GM12864 (cell line): ENCODE measurements at places on chromosomes 3 and 15.

GRCh38 chr15:48978638-48979037 lies 14.9 kb upstream of the SHC4 start:
- DNase-seq: no peak

DNA sequence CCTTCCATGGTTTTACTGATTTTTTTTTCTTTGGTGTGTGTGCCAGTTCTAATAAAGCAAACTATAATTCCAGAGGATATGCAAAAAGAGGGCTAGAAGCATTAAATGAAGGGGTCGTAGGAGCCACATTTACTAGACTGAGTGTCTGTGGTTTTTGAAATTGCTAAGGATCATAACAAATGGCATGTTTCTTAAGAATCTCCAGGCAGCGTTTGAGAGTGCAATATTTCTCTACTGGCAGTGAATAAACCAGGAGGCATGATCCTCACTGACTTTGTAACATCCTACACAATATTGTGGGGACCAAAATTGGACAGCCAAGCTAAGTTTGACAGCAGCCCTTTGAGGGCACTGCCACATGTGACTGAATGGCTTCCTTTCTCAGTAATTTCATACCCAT lies 115.9 kb upstream of the CCNL1 start:
- DNase-seq: no peak

DNA sequence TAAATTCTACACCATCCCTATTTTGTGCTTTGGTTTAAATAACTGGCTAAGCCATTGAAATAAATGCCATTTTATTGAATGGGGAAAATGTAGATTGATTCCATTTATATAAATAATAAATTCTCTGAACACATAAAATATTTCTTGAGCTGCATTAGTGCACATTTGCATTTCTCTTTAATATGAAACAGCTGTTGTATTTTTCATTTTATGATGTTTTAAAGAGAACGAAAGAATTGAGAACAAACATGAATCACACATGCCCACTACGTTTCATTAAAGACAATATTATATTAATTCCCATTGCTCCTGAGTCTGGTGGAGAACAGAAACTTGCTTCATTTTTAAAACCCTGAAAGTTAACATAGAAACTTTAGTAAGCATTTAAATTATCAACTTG lies 235.7 kb upstream of the CFAP20DC start:
- DNase-seq: no peak

DNA sequence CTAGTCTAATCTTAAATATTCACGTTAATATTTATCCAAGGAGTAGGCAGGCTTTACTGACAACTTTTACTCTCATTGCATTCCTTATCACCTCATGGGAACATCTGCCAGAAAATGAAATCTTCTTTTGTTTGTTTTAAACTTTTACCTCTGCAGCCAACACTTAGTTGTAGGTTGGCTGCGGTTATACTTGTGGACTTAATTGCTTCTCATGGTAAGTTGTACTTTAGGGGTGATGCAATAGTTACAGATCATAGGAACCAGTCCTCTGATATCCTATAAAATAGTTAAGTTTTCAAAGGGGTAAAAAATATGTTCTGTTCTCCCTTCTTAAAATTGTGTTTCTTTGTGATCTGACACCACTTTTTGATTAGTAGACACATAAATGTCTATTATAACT lies 321.9 kb downstream of the ZPLD1 start:
- DNase-seq: no peak

- no peak for DNase-seq
Observed at GRCh38 chr3:57227930-57228751, 612 bp downstream of the APPL1 start.

DNA sequence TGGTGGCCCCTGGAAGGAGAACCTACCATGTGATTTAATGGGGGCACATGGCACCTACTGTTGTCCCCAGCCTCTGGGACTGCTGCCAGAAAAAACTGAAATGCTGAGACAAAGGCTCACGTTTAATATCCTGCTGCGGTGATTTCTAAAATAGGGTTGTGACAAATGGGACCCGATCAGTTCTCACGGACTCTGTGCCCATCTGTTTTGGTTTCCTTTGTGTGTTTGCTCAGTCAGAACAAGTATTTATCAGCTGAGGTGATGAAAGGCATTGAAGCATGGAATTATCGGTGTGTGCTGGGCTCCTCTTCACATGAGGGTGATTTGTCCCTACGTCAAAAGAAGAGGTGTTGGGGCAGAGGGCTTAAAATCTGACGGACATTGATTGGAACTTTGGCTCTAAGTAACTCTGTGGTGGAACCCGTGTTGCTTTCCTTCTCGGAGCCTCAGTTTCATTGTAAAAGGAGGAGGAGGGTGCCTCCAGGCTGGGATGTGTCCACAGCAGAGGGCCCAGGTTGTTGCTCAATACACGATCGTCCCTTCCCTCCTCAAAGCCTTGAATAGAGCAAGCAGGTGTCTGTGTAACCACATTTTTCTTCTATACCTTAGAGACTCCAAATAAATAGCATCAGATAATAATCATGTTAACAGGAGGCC lies 283.3 kb upstream of the RGMA start:
- no peak for DNase-seq

- DNase-seq: no peak
Observed at GRCh38 chr3:159114582-159114981, 312.7 kb downstream of the MFSD1 start.

DNA sequence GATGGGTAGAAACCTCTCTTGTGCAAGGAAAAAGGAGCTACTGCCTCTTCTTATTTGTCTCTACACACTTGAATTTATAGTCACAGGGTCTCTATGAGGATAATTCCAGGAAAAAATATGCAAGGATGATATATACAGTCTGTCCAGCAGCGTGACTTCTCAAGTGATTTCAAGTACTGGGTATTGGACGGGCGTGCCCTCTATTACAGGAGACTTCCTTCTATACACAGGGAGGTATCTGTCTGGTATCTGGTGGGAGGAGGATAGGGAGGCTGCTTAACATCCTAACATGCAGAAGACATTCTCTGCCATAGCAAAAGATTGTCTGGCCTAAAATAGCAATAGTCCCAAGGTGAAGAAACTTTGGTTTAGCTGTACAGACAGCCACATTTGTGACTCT lies 146.1 kb downstream of the TPRG1 start:
- no peak for DNase-seq

- DNase-seq: no peak
Observed at GRCh38 chr3:3665961-3666640, 133.1 kb upstream of the LRRN1 start.

- DNase-seq: no peak
Observed at GRCh38 chr15:60949039-60949977, 279.8 kb downstream of the RORA start.

DNA sequence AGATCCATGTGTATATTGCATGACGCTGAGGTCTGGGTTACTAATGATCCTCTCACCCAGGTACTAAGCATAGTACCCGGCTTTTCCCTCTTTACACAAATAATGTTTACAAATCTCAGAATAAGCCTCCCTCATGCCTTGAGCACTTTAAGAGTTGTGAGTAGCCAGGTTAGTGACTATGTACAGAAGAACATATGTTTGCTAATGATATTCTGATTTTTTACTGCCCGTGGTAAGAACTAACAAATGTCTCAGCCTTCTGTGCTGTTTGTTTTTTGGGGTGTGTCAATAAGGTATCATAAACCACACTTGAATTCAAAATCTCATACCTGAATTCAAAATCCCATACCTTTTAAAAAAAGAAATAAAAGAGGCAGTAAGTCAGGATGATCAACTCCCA lies 59.5 kb downstream of the ABCC5 start:
- no peak for DNase-seq

GRCh38 chr3:195352895-195353488 lies 82.0 kb upstream of the XXYLT1 start:
- no peak for DNase-seq

GRCh38 chr15:98907927-98908471 lies 99.6 kb downstream of the PGPEP1L start:
- no peak for DNase-seq

DNA sequence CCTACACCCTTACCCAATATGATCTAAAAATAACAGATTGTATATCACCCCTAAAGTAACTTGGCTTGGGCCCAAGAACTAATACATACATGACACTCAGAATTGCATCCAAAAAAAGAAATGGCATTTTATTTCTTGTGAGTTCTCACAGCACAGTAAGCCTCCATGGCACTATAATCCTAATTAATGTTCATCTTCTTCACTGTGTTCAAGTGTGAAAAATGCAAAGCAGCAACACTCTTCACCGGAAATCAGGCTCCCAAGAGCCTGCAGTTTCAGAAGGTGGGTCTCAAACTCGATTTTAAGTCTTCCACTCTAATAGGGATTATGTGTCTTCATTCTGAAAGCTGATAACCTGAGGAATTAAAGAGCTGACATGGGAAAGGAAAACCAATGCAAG lies 142.8 kb upstream of the TSC22D2 start:
- no peak for DNase-seq

- DNase-seq: peak; percentile 7
Observed at GRCh38 chr3:170809007-170809974, 60.7 kb downstream of the RPL22L1 start.

- DNase-seq: peak; percentile 8
Observed at GRCh38 chr3:153026026-153026425, 136.0 kb upstream of the RAP2B start.
